OCI-M1 (cell line): ENCODE measurements at places on chromosomes 3 and 15.

- no peak for DNase-seq
These were observed 136.4 kb upstream of the IQSEC1 start for GRCh38 chr3:13209634-13209997.

DNA sequence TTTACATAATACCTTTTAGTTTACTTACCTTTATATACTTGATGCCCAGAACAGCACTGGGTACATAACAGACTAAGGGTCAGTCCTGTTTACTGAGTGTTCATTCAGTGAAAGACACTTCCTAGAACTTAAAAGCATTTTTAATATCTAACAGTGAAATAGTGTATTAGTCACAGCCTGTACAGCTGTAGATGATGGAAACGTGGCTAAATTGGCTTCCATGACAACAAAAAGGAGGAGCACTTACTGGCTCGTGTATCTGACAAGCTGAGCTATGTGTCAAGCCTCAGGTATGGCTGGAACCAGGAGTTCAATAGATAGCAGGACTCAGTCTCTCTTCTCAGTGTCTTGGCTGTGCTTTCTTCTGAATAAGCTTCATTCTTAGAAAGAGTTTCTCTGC, 40.2 kb downstream of the CMTM8 start:
- no peak for DNase-seq

DNA sequence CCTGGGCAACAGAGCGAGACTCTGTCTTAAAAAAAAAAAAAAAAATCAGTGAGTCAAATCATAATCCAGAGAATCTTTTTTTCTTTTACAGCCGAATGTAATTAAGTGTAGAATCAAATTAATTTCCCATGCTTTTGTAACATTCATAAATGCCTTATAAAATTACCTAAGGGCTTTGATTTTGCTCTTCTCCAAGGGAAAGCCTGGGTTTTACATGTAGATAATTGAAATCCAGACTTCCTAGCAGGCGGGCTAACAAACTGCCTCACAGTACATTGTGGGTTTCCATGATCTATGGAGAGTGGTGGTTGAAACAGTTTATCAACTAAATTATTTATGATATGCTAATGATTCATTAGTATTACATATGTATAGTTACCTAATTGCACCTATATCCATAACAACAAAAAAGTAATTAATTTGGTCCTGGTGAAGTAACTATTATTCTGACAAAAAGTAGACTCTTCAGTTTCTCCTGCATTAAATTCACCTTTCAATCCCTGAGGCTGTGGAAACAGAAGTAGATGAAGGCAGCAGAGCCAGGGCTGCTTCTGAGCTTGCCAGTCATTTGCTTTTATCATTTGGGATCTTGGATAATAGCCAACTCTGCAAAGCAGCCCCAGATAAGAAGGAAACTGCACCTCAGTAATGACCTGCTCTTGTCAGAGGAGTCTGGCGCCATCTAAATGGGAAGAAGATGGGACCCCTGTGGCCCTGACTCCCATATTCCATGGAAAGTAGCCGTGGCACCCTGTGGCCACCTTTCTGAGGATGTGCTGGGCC, 9.5 kb downstream of the CCR9 start:
- DNase-seq, result no peak

GRCh38 chr15:89817701-89818280, 3.1 kb upstream of the ANPEP start:
- no peak for DNase-seq

GRCh38 chr3:140093742-140094141, 158.8 kb downstream of the CLSTN2 start:
- no peak for DNase-seq

GRCh38 chr3:48047841-48048464, 31.7 kb upstream of the MAP4 start:
- DNase-seq, result peak; percentile 56

DNA sequence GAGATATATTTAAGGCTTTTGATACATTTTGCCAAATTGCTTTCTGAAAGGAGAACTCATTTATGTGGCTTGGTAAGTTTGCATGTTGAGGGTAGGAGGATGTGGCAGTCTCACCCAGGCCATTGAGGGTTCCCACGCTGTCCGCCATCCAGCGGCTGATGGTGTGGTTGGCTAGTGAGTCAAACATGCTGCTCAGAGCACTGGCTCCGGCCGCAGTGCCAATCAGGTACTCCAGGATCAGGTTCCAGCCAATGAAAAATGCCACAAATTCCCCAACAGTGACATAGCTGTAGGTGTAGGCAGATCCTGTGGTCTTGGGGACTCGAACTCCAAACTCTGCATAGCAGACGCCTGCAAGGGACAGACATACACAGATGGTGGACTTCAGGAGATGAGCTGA, 82.3 kb downstream of the CLDN11 start:
- DNase-seq, result no peak

DNA sequence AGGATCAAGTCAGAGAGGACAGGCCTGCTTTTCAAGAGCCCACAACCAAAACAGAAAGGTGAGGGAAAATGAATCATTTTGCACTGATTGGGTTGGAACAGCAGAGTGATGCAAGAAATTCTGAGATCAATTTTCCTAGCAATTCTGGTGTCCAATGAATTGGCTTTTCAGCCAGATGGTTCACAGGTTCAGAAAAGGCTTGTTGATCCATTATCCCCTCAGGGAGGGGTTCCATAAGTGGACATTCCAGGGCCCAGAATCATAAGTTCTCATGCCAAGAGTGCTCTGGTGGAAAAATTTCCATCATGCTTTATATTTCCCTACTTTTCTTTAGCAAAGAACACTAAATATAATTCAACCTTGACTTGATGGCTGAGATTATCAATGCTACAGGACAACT, 16.2 kb downstream of the RBP2 start:
- DNase-seq, result no peak

DNA sequence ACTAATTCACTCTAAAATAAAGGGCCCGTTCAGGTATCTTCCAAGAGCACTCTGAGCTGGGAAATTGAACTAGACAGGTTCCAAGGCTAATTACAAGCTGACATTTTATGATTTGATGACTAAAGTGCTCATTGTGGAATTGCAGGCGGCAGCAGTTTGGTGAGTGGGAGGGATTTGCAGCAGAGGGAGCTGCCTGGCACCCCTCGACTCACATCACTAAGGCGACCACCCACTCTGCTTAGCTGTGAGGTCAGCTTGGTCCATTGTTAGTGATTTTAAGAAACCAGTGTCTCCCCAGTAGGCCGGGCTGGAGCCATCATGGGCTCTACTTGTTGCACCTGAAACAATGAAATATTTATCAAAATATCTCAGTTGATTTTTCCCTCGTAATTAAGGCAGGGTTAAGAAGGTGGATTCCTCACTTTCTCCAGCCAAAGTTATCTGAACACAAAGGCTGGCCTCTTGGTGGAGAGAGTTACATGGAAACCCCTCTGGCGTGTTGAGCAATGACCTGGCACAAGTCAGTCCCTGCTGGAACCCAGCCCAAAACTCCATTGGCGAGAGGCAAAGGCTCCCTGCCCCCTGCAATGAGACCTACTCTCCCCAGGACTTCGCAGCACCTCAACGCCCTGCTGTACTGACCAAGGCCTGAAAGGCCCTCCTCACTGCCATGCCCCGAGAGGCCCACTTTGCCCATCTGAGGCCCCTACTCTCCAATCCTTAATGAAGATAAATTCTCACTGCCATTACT, 65.0 kb upstream of the ATP2B2 start:
- DNase-seq, result no peak

GRCh38 chr15:77675806-77676415, 43.2 kb upstream of the LINGO1 start:
- DNase-seq, result no peak

GRCh38 chr3:4575381-4575780, 82.2 kb downstream of the ITPR1 start:
- DNase-seq, result no peak

DNA sequence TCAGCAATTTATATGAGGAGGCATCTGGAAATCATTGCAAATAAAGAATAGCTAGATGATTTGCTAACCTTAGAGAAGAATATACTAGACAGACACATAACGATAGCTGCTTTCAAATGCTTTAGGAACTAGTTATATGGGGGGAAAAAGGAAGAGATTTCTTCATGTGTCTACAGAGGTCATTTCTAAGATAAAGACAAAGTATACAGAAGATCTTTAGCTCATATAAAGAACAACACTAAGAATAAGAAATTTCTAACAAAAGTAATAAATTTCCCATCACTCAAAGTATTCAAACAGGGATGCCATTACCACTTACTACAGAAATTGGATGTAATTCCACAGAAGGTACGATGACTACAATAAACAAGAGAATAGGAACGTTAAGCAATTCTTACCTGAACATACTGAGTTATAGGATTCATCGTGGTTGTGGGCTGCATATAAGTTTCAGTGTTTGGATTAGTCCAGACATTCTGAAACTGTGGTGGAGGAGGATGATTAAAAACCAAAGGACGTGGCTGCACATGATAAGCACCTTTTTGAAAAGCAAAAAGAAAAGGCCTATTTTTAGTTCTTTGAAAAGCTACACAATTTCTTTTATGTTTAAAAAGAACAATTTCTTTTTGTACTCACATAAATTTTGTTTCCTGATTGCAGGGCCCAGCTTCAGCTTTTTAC, 8.7 kb downstream of the DAZL start:
- no peak for DNase-seq

- no peak for DNase-seq
These were observed 4.1 kb upstream of the P4HTM start for GRCh38 chr3:48985831-48986376.

DNA sequence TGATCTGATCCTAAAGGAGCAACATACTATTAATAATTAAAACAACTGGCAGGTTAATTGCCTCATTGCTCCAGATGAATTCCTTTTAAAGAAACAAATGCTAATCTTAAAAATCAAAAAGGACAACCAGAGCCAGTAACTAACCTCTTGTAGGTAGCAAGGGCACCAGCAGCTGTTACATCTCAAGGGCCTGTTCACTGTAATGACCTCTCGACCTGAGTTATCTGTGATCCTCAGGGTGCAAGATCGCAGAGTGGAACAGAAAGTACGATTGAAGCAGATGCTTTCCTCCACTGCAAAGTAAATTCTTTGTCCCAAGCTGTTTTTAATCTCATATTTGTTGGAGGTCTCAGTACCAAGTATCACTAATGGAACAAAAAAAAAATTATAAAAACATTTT, 11.4 kb downstream of the PLSCR5 start:
- no peak for DNase-seq

DNA sequence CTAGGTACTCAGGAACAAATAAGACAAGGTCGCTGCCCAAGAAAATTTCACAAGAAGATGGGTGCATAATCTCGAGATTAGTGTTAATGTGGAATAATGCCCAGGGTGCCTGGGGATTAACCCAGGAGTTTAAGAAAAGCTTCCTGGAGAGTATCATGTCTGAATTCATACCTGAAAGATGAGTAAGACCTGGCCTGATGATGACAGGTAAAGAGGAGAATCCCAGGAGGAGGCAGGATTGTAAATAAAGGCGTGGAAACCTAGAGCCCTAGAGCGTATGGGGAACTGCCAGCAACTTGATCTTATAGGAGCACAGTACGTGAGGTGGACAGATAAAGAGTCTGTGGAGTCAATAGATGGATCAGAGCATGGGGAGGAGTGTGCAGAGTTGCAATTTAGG, 43.0 kb downstream of the ARRDC4 start:
- DNase-seq, result no peak

GRCh38 chr3:49761661-49762060, 24.7 kb downstream of the IP6K1 start:
- no peak for DNase-seq
